CD14-positive monocyte (primary cell): ENCODE measurements at places on chromosomes 3 and 15. TPM values are rescaled to one million over a fixed set of nuclear protein-coding genes. Genes with fewer than 3 reads are reported as not detected.
A peak's percentile ranks its signal among the peaks of the same experiment; 100 is the strongest.

DNA sequence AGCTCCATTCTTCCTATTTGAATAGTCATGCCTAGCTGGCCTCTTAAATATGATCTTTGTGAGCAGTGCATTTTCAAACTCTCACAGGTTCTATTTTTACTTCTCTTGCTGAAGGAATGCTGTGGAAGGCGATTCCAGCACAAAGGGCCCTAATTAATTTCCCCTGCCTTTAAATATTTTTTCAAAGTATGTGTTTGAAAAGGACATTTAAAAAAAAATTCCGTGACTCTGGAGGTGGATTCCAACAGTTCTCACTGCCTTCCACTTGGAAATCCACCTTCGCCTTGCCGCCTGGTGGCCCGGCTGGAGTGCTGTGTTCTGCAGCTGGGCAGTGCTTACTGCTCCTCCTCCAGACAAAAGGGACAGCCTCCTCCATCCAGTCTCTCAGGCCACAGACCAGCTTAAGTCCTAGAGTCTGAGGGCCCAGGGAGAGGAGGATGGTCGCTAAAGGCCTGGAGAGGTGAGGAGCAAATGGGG lies 61.5 kb upstream of the CORO2B start:
- DNase-seq: no peak

- DNase-seq: no peak
Measured at GRCh38 chr3:115928376-115928775, 305.1 kb downstream of the GAP43 start.

The THSD4 gene
- polyA plus RNA-seq: not detected in 2 replicates

GRCh38 chr3:188546835-188547670 lies 393.1 kb downstream of the LPP start:
- DNase-seq: no peak

- no peak for DNase-seq
Measured at GRCh38 chr3:77298417-77298816, 258.5 kb downstream of the ROBO2 start.

- DNase-seq: no peak
Measured at GRCh38 chr15:56244038-56244810, 545 bp upstream of the RFX7 start.

The EHD4 gene
- polyA plus RNA-seq: 16.0 TPM

DNA sequence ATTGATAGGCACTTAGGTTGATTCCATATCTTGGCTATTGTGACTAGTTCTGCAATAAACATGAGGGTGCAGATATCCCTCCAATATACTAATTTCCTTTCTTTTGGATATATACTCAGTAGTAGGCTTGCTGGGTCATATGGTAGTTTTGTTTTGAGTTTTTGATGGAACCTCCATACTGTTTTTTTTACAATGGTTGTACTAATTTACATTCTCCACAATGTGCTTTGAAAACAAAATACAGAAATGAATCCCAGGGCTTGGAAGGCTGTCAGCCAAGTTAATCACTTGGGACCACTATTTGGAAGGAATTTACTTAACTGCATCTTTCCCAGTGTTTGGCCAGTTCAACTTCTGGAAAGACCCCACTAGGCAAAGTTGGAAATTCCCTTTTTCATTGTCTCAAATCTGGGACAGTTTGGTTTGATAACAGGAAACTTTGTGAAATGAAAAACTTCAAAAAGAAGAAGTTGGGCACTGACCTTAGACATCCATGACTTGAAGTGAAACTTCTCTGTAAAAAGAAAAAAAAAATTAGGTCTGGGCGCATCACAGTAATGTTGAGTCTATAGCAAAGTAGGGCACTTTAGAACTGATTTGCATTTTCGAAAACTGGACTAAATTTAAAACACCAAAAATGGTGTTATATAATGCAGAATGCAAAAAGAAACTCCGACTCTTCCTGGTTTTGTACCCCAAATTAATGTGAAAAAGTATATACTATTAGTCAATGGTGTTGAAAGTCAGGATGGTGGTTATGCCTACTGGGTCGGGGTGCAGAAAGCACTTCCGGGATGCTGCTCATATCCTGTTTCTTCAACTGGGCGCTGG lies 6.0 kb downstream of the CTSH start:
- DNase-seq: peak; percentile 80

The RPP25 gene
- 6.5 TPM for polyA plus RNA-seq

DNA sequence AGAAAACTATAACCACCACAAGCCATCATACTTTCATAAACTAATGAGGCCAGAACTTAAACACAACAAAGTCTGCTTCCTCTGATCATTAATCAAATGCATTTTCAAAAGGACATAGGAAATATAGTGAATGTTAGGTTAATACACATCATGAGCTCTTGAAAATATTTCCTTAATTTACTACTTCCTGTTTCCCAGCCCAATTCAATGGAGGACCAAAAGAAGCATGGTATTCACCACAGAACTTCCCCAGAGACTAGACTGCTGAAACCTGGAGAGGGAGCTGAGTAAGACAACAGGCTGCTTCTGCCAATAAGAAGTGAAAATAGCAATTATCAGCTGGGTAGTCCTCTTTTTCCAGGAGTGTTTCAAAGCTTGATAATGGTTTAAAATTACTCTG lies 250.3 kb downstream of the ULK4 start:
- no peak for DNase-seq

- DNase-seq: no peak
Measured at GRCh38 chr3:124014366-124014942, 22.5 kb upstream of the ROPN1 start.

DNA sequence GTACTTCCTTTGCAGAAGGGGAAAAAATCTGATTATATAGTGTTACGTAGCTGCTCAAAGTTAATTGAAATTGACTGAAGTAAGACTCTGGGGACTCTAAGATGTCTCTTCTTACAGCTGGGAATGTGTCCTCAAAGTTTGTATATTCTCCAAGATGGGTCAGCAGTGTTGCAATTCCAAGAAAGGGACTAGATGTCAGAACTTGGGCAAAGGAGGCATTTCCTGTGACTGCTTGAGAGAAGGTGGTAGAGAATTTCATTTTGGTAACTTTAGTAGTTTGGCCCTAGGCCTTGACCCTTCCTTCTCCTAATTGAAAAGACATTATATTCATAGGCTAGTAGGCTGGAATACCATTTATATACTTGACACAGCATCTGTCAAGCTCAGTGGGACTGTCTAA lies 33.9 kb downstream of the PTPRG start:
- no peak for DNase-seq

- no peak for DNase-seq
Measured at GRCh38 chr15:68403161-68403941, 28.6 kb downstream of the ITGA11 start.

GRCh38 chr15:68429691-68430470 lies 2.1 kb downstream of the ITGA11 start:
- DNase-seq: no peak

The ARRDC4 gene
- polyA plus RNA-seq: 19.0 TPM

DNA sequence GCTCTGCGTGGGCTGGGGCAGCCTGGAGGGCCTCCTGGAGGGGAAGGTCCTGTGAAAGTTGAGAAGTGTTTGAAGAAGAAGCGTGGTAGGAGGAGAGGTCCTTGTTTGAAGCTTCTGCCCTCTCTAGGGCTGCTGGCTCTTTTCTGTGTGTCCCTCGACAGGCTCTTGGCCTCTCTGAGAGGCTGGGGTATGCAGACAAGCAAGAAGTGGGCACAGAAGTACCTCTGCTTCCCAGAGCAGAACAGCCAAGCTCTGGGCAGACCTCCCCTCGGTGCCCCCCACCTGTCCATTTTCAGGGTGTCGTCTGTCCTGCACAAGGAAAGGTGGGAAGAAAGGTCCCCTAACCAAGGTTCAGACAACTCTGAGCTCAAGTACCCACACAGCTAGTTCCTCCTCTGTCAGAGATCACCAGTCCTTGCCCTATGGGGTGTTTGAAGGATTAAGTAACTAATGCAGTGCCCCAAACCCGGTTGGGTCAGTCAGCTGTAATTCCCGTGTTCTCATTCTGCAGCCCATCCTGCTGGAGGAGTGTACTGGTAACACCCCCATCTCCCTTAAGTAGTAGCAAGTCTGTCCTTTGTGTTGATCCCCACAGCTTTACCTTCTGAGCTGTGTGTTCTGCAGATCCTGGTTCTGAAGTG lies 6.3 kb downstream of the CSK start:
- DNase-seq: peak; percentile 68

The SLC22A14 gene
- 0.08 and 0.45 TPM in 2 replicates for polyA plus RNA-seq

GRCh38 chr3:196193736-196194541 lies 17.3 kb downstream of the ZDHHC19 start:
- DNase-seq: peak; percentile 91

The SCAANT1 gene
- not detected in 2 replicates for polyA plus RNA-seq
